ENCODE measurements at places on chromosomes 3 and 15. TPM values are rescaled to one million over a fixed set of nuclear protein-coding genes. Genes with fewer than 3 reads are reported as not detected.
A peak's percentile ranks its signal among the peaks of the same experiment; 100 is the strongest.

- no peak for DNase-seq
Observed at GRCh38 chr15:40471105-40471807, 472 bp downstream of the CHST14 start.

GRCh38 chr3:169034401-169034800, 629.1 kb downstream of the MECOM start:
- no peak for DNase-seq

DNA sequence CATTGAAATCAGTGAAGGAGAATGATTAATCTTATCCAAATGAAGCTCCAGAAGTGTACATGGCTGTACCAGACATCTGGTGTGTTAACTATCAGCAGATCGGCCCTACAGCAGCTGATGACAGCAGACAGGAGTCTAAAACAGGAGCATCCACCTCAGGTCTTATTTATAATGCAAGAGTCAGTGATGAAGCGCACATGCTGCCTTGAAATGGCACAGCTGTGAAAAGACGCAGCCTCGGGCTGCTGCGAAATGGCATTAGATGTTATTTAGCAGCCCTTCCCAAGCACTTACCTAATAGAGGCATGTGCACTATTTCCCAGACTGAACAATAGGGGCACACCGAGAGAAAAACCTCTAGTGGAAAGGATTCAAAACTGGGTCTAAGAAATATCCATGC, 472.3 kb upstream of the CBLB start:
- no peak for DNase-seq

DNA sequence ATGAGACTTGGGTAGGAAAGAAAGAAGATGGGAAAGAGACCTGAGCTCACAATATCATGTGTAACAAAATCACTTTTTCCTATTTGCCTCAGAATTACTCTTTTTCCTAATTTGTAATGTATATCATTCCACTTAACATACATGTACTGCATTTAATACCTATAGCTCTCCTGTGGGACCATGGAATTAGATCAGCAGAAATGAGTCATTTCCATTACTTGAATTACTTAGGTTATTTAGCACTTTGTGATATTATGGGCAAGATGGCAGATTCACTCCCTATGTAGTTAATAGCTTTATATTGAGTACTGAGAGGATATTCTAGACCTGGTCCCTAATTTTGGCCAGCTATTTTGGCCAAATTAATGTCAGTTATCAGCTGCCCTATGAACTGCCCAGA, 70.5 kb downstream of the ZNF609 start:
- no peak for DNase-seq

DNA sequence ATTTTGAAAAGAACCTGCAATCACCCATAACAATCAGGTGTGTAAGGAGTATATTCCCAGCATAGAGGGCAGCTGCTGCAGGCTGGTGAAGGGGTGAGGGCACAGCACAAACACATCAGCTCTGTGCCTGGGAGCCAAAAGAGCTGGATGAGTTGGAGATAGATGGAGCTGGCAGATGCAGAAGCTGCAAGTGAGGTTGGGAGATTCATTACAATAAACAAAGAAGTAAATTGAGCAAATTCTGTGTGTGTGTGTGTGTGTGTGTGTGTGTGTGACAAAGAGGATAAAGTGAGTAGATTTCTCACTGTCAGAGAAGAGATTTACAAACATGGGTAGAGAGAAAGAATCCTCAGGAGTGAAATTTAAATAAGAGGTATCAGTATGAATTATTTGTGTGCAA, 994.7 kb downstream of the EPHA3 start:
- no peak for DNase-seq

- DNase-seq: no peak
Observed at GRCh38 chr15:59329570-59330350, 42.9 kb downstream of the MYO1E start.

DNA sequence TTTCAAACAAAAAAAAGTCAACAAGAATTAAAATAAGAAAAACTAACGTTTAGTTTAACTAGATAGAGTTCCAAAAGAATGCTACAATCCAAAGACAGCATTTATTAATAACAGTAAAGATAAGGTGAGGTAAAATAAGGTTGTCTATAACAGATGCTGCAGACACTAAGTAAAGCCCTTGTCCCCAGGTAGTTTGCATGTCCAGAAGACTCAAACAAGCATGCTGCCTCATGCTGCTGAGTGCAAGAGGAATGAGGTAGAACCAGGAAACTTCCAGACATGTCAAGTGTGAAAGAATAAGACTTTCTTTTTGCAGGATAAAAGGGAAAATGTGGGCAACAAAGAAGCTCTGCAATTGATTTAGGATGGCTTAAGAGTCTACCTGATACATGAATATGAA, 439.2 kb downstream of the PLOD2 start:
- no peak for DNase-seq

- DNase-seq: no peak
Observed at GRCh38 chr3:34364335-34364734, 565.9 kb downstream of the PDCD6IP start.

- DNase-seq: no peak
Observed at GRCh38 chr3:22933051-22933840, 269.9 kb upstream of the UBE2E2 start.

- DNase-seq: no peak
Observed at GRCh38 chr3:81788044-81788443, 26.6 kb upstream of the GBE1 start.

- DNase-seq: no peak
Observed at GRCh38 chr3:139202226-139202958, 141.4 kb upstream of the MRPS22 start.

DNA sequence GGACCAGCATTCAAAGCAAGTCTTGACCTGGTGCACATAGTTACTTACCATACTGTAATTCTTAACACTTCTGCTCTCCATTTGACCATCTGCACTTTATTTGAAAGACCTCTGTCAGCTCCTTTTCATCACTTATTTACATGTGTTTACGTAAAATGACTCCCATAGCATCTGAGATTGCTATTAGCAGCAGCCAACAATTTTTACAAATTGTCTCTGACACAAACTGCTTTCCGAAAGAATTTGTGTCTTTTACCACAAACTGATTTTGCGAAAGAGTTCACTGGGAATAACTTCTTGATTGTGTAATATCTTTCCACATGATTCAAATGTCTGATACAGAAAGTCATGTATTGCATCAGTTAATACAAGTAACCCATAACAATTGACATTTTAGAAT, 144.1 kb upstream of the PEX5L start:
- DNase-seq: no peak

- no peak for DNase-seq
Observed at GRCh38 chr3:183487016-183487415, 58.6 kb upstream of the MCF2L2 start.

- DNase-seq: no peak
Observed at GRCh38 chr3:21390856-21391255, 360.2 kb downstream of the ZNF385D start.

GRCh38 chr3:73203633-73204032, 142.2 kb downstream of the EBLN2 start:
- no peak for DNase-seq

- DNase-seq: no peak
Observed at GRCh38 chr3:143421556-143421955, 302.0 kb downstream of the CHST2 start.

GRCh38 chr15:43505738-43506137, 11.7 kb upstream of the MAP1A start:
- no peak for DNase-seq

DNA sequence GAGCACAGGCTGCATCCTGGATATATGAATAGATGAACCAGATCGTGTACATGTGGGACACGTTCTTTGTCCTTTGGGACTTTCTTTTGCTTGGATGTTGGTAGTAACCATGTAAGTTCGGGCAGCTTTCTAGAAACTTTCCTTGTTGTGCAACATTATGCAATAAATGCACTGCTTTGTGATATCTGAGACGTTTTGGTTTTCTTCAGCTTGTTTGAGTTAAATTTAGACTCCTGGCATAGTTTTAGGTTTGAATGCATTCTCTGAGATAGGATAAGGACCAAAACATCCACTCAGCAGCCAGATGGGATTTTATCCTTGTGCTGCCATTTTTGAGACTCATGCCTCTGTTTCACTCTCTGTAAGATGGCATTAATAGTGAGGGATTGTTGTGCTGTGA, 158.9 kb downstream of the IGF1R start:
- no peak for DNase-seq

DNA sequence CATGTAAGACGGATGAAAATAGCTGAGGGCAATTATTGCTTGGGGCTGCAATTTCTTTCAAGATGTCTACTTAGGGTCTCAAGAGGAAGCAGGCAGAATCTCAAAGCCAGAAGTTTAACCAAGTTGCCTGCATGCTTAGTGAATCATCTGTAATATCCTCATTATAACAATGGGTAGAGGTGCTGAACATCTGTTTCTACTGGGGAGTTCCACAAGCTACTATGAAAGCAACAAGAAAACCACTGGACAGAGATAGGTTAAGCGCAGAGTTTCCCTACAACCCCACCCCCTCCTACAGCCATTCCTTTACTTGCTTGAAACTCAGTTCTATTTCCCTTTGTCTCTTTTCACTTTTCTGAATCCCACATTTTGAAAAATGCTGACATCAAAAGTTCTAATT, 759.4 kb upstream of the GBE1 start:
- DNase-seq: no peak

DNA sequence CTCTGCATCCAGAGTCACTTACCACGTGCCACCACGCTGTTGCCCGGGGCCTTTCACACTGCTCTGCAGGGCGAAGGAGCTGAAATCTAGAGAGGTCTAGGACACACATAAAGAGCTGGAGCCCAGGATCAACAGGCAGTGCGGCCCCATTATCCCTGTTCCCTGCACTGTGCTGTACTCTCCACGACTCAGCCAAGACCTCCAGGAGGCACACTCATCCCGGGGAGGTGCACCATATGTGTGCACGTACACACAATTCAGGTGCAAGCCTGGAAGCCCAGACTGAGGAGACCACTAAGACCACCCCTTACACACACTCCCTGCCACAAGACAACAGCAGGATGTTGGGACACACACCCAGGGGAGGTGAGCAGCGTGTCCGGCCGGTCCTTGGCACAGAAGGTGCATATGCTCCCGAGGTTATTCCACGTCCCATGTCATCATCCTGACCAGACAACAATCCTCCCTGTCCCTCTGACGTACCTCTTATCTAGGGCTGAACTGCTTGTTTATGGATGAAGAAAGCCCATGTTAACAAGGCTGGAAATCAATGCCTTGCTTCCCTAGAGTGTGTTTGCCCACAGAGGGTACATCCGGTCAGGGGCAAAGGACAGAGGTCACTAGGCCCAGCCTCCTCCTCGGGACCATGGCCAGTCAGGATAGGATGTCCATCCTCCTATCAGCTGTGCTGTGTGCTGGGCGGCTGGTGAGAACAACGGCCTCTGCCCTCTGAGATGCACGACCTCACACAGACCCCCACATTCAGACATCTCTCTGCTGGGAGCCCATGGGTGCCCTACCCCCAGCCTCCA, 16.1 kb downstream of the KLF15 start:
- peak; percentile 67 for DNase-seq

GRCh38 chr3:124597979-124598378, 132.3 kb upstream of the UMPS start:
- no peak for DNase-seq

DNA sequence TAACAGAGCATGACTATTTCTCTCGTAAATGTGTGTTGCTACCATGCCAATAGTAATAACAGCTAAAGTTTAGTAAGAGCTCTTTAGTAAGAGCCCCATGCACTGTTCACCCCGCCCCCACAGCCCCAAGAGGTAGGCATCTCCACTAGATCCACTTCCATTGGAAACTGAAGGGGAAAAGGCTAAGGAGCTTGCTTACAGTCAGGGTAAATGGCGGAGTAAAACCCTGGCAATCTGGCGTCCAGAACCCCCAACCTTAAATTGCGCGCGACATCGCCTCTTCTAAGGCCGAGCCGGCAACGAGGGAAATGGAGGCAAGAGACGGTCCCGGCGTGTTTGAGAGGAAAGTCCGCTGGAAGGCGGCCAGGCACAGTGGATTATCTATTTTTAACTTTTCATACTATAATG, 654 bp upstream of the C3orf38 start:
- DNase-seq: no peak

DNA sequence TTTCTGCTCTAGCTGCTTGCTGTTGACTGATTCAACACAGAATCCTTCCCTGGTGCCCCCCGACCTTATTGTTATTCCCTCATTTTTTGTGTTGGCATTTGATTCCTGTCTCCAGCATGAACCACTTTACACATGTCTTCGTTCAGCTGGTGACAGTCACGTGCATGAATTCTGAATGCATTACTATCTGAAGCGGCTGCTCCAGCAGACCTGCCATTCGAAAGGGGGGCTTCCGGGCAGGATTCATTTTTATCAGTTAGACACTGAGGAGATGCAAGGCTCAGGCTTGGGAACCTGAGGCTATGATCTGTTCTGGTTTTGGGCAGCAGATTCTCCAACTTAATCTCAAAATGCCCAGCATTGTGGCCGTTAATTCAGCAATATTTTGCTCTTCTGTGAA, 336.2 kb downstream of the EPHB1 start:
- DNase-seq: no peak

DNA sequence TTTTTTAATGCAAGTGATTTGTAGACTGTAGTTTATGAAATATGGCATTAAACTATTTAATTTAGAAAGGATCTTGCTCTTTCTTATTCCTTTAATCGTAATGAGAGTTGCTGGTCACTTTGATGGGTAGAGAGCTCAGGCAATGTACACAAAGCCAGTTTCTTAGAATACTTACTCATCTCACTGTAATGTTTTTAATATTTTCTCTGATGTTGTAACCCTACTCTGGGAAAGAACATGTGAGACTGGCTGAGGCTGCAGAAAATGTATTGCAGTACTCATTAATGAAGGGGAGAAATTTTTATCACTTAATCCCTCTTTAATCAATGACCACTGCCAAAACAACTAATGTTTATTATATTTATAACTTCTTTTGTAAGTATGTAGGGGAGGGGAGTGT, 479.4 kb upstream of the KCNMB2 start:
- no peak for DNase-seq

The TPRA1 gene
- total RNA-seq: 27.1 TPM

The FAM240A gene
- total RNA-seq: not detected

The MEGF11 gene
- total RNA-seq: 0.51 TPM

The PPARG gene
- total RNA-seq: 15.7 TPM

The ZNF660 gene
- 0.59 TPM for total RNA-seq

The MOBP gene
- total RNA-seq: not detected

The C3orf33 gene
- total RNA-seq: 2.4 TPM

The MYO5C gene
- total RNA-seq: 2.6 TPM

The LNP1 gene
- total RNA-seq: 1.9 TPM

The GABRG3 gene
- total RNA-seq: not detected

The TRPM1 gene
- total RNA-seq: not detected

Data from liver (tissue), 10 donors.